ENCODE measurements at places on chromosomes 16 and 17.

- peak; percentile 39 for DNase-seq
Observed at GRCh38 chr17:73430848-73431247, 119.0 kb upstream of the CDC42EP4 start.

DNA sequence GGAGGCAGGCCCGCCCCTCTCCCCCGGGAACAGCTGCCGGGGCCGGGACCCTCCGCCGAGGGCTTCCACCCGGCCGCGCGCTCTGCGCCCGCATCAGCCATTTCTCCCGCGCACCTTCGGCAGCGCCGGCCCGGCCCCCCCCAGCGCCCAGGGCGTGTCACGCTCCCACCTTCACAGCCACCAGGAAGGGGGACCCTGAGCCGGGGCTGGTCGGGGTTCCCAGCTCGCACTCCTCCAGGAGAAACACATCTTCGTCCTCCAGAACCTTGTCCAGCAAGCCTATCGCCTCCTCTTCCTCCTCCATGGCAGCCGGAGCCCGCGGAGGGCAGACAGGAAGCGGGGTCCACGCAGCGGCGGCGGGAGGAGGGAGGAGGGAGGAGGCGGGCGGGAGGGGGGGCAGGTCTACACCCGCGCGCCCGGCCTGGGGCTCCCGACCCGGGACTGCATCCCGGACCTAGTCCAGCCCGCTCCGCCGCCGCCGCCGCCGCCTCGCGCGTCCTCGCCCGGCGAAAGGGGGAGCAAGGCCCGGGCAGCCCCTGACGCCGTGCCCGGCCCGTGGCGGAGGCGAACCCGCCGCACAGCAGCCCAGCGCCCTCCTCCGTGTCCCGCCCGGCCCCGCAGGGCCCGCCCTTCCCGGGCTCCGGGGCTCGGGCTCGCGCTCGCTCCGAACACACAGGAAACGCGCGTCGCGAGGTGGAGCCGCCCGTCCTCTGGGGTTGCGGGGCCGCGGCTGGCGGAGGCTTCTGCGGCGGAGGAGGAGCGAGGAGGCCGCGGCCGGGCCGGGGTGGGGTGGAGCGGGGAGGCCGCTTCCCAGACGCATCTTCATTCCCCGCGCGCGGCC lies 70.8 kb downstream of the ABR start:
- DNase-seq = peak; percentile 71

DNA sequence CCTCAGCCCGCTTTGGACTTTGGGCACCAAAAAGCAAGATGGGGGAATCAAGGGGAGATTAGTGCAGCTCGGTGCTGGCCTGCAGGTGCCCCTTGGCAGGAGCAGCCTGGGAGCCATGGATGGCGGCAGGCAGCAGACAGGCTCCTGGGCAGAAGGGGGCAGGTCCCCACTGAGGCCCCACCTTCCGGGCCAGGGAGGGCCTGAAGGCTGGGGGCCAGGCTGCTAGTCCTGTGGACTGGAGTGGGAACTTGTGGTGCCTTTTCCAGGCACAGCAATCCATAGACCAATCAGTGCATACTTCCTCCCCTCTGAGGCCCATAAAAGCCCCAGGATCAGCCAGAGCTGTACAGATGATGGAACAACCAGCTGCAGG lies 64.0 kb downstream of the USP32 start:
- DNase-seq = no peak

DNA sequence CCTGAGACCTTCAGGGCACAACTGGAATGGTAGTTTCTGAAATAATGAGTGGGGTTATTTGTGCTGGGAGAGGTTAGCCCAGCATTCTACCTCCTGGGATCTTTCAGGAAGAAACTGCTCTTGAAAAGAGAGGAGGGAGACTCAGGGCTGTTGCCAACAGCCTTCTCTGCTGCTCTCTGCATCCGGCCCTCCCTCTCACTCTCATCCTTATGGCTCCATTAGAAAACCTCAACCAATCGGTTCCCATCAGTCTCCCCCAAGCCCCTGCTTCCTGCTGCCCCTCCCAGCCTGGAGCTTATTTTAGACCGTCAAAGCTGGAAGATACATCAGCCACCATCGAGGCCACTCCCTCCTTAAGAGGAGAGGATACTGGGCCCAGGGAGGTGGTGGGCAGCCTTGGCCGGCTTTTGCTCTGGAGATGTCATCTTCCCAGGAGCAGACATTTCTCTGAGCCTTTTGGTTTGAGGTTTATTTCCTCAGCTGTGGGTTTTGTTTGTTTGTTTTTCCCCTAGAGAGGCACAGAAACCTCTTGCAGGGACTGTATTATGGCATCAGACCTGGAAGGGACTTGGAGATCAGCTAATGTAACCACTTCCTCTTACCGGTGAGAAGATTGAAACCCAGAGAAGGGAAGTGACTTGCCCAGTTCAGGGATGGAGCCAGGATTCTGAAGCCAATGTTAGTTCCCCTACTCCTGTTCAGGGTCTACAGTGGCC lies 2.7 kb downstream of the MPRIP start:
- peak; percentile 46 for DNase-seq

DNA sequence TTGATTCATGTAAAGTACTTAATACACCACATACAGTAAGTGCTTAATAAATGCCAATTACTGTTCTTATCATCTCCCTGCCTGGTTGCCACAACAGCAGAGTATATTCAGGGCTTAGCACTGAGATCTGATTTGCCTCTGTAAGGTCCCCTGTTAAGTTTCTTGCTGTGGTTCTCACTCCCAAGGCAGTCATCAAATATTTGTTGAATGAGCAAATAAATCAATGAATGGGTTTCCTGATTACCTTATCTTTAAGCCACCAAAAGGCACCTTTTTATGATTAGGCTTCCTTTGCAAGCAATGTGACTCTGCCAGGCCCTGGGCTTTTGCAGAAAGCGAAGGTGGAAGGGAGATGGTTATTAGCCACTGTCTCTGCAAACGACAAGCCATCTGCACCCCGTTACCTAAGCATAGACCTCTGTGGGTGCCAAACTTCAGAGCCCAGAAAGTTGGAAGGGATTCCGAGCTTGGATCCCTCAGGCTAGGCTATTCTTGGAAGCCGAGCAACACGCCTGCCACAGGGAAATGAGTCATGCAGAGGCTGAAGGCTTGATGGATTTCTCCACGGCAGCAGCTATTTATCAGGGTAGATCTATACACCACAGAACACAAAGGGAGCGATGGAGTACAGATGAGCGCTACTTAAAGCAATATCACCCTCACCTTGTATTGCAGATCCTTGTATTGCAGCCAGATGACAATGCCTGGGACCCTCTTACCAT lies 102.0 kb downstream of the GRIN2A start:
- DNase-seq = no peak

DNA sequence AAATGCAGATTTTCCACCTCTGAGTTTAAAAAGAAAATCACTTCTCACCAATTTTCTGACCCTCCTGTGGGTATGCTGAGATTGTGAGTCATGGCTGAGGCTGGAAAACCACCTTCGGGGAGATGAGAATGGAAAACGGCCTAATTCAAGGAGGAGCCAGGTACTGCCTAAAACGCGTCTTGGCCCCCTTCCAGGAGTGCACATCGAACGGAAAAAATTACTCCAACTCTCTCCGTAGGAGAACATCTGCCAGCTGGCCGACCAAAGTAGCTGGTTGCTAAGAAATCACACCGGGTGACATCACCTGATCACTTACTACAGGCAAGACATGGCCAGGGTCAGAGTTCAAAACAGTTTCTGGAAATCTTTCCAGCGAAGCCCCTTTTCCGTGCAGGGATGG lies 107.6 kb downstream of the ZNF423 start:
- DNase-seq = no peak

GRCh38 chr17:72862276-72862999 lies 230.1 kb downstream of the SLC39A11 start:
- no peak for DNase-seq

DNA sequence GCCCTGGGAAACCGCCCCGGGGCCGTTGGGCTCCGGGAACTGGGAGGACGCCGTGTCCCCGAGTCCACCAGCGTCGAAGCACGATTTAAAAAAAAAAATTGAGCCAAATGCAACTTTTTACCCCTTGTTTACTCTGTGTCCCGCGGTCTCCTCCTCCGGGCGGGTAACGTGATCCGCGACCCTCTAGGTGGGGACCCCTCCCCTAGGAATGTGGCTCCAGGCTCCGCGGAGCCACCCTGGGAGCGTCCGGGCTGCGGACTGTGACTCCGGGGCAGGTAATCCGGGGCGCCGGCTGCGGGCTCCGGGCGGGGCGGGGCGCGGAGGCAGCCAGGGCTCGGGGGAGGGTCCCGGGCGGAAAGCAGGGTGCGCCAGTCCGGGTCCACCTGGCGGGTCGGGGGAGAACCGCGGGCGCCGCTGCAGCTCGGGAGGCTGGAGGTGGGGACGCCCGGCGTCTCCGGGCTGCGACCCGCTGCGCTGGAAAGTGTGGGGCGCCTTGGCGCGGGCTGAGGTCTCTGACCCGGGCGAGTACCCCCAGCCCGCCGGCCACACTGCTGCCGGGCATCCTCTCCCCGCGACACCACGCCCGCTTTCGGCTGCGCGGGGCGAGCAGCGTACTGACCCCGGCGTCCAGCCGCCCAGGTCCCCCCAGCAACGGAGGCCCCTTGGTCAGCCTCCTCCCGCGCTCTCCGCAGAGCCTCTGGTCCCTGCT lies 852 bp upstream of the HELZ start:
- peak; percentile 38 for DNase-seq

GRCh38 chr16:70416748-70417616 lies 21.9 kb downstream of the ST3GAL2 start:
- no peak for DNase-seq
